Activated effector memory CD4-positive, alpha-beta T cell treated with Interleukin-2 at 50 U/mL for 16 hours (primary cell): ENCODE measurements at places on chromosomes 5 and 9.

DNA sequence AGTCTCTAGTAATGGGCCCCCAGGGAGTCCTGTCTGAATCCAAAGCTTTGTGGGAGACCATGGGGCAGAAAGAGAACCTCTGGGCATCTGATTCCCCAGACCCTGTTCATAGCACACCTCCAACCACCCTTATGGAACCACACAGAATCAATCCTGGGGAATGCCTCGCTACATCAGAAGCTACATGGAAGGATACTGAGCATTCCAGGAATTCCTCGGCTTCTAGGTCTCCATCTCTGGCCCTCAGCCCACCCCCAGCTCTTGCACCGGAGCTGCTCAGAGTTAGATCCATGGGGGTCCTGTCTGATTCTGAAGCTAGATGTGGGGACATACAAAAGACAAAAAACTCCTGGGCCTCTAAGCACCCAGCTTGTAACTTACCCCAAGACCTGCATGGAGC, 28.4 kb downstream of the VCP start:
- no peak for DNase-seq

GRCh38 chr5:143738417-143739401, 73.3 kb upstream of the HMHB1 start:
- DNase-seq, result no peak

DNA sequence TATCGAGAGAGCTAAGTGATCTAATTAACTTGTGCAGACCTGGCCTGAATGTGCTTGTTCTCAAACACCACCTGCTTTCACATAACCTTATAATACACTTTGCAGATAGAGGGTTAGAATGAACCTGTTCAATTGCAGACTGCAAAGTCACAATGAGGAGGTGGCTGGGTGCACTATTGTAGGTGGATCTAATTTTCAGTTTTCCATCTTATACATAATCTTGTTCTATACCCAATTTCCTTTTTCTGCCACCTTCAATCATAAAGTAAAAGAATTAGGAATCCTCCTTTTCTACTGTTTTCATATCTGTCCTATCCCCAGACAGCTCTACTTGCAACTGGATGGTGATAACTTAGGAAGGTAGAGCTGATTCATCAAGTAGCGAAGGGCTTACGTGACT, 68.8 kb upstream of the APC start:
- DNase-seq, result no peak

DNA sequence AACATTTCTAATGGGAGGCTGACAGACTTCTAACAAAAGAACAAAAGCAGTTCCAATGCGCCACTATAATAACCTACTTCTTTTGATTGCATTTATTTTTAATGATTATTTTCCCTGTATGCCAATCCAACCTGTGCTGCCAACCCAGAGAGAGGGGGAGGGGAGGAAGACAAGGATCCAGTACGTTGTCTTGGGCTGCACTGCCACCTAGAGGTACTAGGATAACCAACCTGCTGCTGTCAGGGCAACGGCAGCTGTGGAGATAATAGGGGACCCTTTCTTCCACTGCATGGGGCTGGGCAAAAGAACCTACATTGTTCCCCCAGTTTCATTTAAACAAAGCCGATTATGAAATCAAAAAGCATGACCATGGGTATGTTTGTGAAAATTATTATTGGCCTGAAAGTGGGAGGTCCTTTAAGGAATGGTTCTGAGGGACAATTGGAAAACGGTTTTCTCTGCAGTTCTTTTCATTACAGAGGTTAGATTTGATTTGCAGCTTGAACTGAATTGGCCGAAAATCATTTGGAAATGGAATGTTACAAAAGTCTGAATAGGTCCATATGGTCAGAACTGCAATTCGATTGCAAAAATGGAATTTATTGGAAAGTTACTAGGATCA, 101.3 kb downstream of the RASEF start:
- no peak for DNase-seq

- no peak for DNase-seq
Measured at GRCh38 chr5:93821891-93822415, 80.6 kb upstream of the POU5F2 start.

- no peak for DNase-seq
Measured at GRCh38 chr5:152704286-152704685, 299.2 kb upstream of the NMUR2 start.

GRCh38 chr9:115126404-115126803, 8.4 kb upstream of the TNC start:
- no peak for DNase-seq

DNA sequence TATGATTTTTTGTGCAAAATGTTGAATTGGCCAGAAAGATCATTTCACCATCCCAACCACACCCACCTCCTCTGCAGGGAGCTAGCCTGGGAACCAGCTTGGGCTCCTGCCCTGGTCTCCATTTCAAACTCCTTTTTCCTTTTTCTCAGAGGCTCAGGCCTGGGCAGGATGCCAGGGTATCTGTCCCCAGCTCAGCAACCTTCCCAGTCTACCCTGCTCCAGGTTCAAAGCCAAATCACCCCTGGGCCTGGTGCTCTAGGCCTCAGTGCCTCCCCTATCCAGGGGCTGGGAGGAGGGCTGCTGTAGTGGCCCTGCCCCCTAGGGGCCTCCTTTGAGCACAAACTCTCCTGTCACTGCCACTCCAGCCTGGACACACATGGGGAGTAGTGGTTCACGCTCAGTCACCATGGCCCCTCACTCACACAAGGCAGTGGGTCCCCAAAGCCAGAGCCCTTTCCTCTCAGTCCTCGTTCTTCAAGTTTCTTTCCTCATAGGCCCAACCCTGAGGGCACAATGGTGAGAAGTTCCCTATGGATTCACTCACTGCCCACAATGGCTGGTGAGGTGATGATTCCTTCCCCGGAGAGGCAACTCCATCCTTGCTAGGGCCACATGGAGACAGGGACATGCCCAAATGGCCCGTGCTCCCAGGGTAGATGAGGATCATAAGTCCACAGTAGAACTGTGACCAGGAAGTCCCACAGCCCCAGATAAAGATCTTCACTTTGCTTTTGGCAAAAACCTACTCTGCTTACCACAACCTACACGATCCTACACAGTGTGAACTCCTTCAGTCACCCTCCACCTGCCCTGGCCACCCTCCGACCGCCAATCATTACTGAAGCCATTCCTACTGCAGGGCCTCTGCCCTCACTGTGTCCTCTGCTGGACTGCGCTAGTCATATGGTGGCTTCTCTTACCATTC, 1.6 kb upstream of the ST6GALNAC4 start:
- DNase-seq, result no peak

- no peak for DNase-seq
Measured at GRCh38 chr9:129021091-129021490, 7.0 kb downstream of the SH3GLB2 start.

DNA sequence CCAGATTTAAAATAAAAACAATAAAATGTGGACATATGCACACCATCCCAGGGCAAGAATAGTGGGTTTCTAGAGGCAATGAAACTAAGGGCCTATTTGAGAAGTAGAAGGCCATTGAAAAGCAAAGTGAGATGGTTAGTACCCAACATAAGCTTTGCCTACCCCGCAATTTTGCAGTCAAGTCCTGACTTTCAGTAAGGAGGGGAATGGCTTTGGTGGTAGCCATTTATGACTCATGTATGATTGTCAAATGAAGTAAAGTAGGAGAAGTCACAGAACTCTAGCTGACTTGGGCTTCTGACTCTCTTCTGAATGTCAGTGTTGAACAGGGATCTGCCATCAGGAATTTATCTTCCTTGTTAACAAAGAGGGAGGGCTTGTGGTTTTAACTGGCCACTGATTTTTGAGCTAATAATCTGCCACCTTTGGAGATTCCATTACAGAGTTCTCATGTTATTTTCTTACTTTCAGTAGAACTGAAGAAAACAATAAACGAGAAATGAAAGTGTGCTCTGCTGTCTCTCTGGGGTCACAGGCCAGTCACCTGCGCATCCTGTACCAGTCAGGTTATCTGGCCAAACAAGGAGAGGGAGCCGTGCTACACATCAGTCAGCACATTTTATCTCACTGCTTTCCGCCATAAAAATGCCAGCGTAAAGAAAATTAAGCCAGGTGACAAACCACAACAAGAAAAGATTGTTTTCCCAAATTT, 14.3 kb upstream of the SNCAIP start:
- no peak for DNase-seq

DNA sequence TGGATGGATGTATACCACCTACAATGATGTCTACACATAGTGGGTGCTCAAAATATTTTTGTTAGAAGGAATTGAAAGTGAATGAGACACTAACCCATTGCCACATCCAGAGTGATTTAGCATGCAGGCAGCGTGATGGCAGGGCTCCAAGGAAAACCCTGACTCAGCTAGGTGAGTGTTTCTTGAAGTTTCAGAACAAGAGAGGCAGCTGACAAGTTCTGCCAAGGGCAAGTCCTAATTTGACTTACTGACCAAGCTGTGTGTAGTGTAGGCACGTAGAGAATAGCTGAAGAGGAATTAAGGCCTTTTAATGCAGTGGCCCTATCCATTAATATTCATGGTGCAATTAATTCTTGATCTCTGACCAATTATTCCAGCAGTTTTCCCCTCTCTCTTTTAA, 107.8 kb upstream of the ATP10B start:
- DNase-seq, result no peak

- no peak for DNase-seq
Measured at GRCh38 chr5:67244345-67244793, 47.8 kb upstream of the CD180 start.

- DNase-seq, result no peak
Measured at GRCh38 chr5:165999693-166000320, 2291.6 kb upstream of the WWC1 start.

DNA sequence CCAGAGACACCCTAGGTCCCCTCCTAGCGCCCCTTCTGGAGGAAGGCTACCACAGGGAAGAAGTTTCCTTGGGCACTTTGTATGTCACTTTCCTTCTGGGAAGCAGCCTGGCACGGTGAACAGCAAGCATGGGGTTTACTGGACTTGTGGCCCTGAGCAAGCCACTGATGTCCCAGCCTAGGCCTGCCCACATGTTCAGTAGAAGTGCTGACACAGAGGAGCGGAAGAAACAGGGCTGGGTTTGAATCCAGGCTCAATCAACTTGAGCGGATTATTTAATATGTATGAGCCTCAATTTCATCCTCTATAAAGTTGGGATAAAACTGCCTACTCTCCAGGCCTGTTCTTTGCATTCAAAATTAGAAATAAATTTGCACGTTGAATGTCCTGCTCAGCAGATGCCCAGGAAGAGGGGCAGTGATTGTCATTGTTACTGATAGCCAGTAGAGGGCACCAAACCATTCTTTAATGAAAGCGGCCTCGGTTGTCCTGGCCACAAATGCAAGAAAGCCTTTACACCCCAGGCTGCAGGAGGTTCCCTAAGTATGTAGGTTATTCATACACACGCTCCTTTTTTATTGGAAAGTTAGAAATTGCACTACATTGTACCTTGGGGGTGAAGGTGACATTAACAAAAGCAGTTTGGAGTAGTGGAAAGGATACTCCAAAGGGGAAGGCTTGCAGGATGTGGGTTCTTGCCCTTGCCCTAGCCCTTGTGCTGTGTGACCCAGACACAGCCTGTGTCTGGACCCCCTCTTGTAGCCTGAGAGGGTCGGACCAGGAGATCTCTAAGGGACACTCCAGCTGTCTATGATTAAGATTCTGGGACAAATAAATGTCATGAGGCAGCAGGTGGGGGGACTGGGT, 13.4 kb upstream of the XPA start:
- DNase-seq, result no peak

GRCh38 chr5:111509119-111509518, 3.2 kb downstream of the STARD4 start:
- DNase-seq, result no peak

GRCh38 chr5:68325065-68325580, 109.6 kb downstream of the PIK3R1 start:
- no peak for DNase-seq

DNA sequence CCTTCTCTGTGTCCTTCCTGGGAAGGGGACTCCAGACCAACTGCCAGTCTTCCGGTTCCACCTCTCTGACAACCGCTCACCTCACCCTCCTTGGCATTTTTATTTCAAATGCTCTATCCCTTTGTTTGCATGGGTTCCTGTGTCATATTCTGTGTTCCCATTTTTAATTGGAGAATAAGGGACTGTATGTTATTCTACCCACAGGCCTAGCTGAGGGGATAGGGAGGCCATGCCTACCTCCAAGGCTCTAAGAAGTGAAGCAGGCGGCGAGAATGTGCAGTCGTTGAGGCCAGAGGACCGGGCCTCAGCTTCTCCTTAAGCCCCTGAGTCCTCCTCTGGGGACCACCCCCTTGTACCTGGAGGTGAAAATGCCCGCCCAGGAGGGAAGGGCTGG, 936 bp upstream of the WDR5 start:
- DNase-seq, result no peak

DNA sequence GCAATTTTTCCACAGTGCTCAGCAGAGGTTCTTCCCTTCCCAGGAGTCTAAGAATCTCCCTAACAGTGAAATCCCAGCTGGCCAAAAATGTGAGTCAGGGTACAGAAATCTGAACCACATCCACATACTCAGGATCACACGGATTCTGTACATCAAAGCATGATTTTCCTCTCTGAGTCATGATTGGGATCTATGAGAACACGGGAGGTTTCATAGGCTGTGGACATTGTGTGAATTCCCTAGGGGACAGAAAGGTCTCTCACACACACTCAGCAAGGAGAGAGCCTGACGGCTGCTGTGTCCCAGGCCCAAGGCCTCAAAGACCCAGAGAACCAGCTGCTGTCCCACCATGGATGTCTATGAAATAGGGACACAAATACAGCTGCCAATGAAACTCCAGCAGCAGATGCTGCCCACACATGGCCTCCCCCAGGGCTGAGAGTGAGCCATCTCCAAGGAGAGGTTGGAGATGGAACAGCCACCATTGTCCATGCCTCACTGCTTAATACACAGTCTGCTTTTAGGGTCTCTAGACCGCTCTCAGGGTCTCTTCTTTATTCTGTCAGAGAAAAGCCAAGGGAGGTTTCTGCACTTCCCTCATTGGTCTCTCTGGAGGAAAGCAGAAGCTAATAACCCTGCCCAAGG, 102.7 kb downstream of the ADAMTS12 start:
- no peak for DNase-seq

GRCh38 chr5:139592289-139592688, 31.1 kb downstream of the UBE2D2 start:
- DNase-seq, result no peak

DNA sequence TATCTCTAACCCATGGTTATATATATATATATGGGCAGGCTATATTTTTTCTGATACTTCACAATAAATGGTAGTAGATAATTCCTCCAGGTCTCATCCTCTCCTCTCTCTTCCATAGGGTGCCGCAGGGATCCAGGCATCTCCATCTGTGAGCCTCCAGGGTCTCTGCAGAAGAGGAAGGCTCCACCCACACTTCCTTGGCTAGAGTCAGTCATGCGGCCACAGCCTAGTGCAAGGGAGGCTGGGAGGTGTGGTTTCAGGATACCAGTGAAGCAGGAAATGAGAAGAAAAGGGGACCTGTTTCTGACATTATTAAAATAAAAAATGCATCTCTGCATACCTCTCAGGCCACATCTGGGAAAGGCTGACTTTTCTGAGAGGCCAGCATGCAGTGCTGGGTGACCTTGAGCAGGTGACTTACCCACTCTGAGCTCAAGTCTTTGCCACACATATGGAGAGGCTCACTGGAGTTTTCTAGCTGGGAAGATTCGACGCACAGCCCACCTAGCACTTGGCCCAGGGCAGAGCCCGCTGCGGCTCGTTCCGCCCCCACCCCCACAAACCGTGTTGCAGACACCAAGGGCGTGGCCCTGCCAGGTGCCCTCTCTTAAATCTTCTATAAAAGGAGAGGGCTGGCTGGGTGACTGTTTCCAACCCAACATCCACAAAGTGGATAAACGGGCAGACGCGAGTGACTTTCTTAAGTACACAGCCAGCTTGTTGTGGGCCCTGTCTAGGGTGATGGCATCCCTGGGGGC, 47.9 kb downstream of the OLFM1 start:
- no peak for DNase-seq
